ENCODE measurements at places on chromosomes 2 and 18. TPM values are rescaled to one million over a fixed set of nuclear protein-coding genes. Genes with fewer than 3 reads are reported as not detected.
A peak's percentile ranks its signal among the peaks of the same experiment; 100 is the strongest.

Gene NCKAP5
- 6.0 TPM for total RNA-seq

Gene DSEL
- total RNA-seq = 1.6 TPM

GRCh38 chr2:187377340-187377739 lies 70.7 kb downstream of the CALCRL start:
- no peak for DNase-seq

Gene ZNF804A
- not detected for total RNA-seq

Gene TANC1
- total RNA-seq = 59.7 TPM

Gene CD8B2
- not detected for total RNA-seq

DNA sequence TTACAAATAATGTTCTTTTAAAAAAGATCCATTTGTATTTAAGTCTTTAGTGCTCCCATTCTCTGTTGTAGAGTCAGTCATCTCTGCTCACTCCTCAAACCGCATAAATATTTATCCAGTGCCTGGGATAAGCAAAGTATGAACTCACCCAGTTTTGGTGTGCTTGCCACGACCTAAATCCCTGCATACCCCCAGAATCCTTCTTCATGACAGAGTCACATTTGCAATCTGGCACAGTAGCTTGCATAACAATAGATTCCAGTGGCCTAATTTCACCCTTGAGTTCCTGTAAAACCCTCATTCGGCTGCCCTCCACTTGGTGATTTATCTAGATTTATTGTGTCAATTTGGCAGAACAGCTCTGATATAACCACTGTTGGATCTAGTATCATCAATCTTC lies 92.9 kb downstream of the DTNA start:
- no peak for DNase-seq

Gene HPCAL1
- total RNA-seq = 29.4 TPM

GRCh38 chr2:63840081-63840784 lies 1.5 kb upstream of the UGP2 start:
- no peak for DNase-seq

DNA sequence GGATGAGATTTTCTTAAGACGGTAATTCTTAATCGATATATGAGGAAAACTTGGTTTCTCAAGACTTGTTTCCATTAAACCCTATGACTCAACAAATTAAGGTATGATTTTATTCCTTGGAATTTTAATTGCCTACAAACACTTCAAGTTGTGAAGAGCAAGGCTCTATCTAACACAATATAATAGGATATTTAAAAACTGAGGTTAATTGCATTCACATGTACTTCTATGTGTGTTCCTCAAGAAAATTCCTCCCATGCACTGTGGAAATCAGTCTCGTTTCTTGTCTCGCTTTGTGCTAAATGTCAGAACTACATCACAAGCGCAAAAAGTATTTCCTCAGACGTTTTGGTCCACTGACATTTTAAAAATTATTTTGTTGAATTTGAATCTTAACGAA lies 109.6 kb upstream of the UNC80 start:
- DNase-seq = no peak

Gene ESPNL
- total RNA-seq = not detected

Gene TWIST2
- 2.7 TPM for total RNA-seq

Gene TUBA3E
- total RNA-seq = 47.1 TPM

GRCh38 chr2:78908973-78909372 lies 116.5 kb upstream of the REG3G start:
- DNase-seq = no peak

Gene CNTNAP5
- not detected for total RNA-seq

DNA sequence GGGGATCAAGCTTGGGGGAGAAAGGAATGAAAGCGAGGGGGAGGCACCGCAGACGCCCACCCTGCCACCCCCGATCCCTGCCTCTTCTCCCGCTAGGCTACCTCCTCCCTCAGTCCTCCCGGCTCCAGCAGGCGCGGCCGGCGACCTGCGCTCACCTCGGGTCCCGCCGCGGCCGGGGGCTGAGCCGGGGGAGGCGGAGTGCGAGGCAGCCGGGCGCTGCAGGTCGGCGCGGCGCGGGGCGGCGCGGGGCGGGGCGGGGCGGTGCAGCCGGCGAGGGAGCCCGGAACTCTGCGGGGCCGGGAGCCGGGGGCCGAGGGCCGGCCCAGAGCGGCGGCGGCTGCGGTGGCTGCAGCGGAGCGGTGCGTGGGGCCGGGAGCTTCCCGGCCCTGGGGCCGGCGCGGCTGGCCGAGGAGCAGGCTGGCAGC lies 477 bp downstream of the ACVR1 start:
- DNase-seq = peak; percentile 67

Gene ATIC
- 47.1 TPM for total RNA-seq

Gene PSMA8
- total RNA-seq = not detected

DNA sequence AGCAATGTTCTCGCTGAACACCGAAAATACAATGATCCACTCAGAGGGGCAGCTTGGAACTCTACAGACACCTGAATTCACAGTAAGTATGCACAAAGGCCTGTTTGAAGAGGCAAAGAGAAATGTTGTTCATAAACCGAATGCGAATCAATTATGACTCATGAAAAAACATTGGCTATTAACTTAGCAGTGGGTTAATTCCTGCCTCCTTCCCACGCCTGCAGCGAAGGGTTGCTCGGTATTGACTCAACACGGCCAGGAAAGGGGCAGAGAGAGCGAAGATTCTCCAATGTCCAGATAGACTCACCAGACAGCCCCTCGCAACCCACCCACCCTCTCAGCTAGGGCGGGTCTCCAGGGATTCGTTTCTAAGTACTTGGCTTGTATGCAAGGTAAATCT lies 9.4 kb downstream of the CRACDL start:
- DNase-seq = no peak

DNA sequence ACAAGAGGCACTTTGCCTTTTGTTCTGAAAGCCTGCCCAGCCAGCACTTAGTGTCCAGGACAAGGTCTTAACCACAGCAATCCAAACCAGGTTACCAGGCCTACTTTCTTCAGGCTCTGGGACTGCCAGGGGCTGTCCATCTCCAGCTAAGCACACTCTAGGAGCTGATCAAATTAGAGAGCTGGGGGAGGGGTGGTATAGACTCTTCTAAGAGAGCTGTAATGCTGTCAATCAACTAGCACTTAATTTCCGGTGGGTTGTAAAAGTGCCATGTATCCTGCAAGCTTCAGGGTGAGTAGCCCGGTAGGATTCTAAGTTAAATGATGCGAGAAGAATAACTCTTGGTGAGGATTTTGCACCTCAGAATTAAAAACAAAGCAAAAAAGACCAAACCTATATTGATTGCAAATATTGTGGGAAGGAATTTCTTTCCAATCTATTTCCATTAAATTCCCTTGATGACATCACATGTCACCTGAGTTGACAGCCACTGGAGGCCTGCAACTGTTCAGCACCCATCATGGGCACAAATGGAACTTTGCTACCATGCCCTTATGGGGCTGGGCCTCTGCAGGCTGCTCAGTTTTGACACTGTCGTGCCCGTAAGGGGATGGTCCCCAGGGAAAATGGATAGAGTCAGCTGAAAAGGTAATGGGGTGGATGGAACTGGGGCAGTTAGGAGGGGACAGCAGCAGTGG lies 8.7 kb upstream of the COX7A2L start:
- DNase-seq = no peak

GRCh38 chr2:126650994-126651393 lies 5.0 kb upstream of the GYPC start:
- no peak for DNase-seq

- DNase-seq = no peak
Observed at GRCh38 chr2:188922191-188922590, 52.0 kb upstream of the COL3A1 start.

DNA sequence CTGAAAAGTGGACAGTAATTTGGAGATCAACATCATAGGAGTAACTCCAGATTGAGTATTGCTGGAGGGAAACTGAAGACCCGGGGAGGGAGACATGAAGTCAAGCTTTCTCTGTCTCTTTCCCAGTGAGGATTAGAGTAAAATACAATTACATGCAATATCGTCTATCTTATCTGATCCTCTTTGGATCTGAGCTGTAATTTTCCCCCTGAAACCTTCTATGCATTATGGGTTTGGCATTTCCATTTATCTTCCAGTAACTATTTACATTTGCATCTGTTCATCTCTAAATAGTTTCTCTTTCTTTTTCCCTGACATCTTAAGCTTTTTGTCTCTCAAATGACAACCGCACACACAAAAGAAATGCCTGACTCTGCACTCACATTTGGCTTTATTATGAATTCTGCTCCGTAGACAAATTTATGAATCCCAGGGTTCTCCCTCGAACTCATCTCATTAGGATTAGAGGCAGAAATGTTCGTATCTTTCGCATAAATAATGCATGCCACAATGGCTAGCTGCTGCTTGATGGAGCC lies 113.1 kb downstream of the SPP2 start:
- no peak for DNase-seq

DNA sequence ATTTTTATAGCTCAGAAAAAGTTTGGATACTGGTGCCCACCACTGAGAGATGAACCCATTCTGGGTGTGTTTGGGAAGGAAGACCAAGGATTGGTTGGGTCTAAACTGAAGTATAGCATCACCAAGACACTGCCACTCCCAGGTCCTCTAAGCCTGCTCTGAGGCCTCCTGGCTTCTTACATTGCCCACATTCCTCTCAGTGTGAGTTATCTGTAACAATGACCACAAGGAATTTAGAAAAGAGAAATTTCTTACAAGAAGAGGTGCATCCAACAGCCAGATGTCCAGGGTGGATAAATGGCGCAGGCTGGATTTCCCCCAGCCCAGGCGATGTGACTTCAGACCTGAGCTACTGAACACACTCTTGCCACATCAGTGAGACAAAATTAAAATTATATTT lies 1.6 kb upstream of the GPR45 start:
- no peak for DNase-seq

- DNase-seq = no peak
Observed at GRCh38 chr2:127225186-127225960, 5.3 kb upstream of the CYP27C1 start.

- DNase-seq = no peak
Observed at GRCh38 chr18:34039201-34039600, 185.5 kb downstream of the NOL4 start.

Gene GALNT14
- 0.14 TPM for total RNA-seq

- DNase-seq = no peak
Observed at GRCh38 chr2:172200495-172201085, 97.9 kb upstream of the DLX2 start.

Gene GBX2
- total RNA-seq = not detected

- peak; percentile 86 for DNase-seq
Observed at GRCh38 chr2:10844097-10844496, 31.5 kb upstream of the PDIA6 start.

- DNase-seq = no peak
Observed at GRCh38 chr18:74610051-74610615, 12.5 kb downstream of the ZNF407 start.

Gene UGT1A8
- total RNA-seq = not detected

Gene KIF5C
- total RNA-seq = 0.47 TPM

GRCh38 chr2:9285385-9285920 lies 78.8 kb downstream of the ASAP2 start:
- no peak for DNase-seq

GRCh38 chr18:39788383-39788782 lies 2166.7 kb upstream of the PIK3C3 start:
- DNase-seq = no peak

DNA sequence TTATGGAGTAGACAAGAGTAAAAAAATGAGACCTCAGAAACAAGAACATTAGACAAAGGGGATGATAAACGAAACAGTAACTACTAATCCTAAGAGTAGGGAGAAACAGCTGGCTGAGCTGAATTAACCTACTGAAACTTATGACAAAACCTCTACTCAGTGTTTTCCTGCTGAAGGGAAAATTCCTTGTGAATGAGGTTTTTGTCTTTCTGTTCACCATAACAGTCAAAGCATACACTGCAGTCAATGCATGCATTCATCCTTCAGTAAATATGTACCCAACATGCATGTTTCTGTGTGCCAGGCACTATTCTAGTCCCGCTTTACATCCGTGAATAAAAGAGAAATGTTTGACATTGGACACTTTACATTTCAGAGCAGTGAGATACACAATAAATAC lies 805.6 kb upstream of the KLHL29 start:
- no peak for DNase-seq

Gene ANXA4
- total RNA-seq = 30.6 TPM

- DNase-seq = peak; percentile 45
Observed at GRCh38 chr2:111618226-111618977, 265.6 kb downstream of the ANAPC1 start.

DNA sequence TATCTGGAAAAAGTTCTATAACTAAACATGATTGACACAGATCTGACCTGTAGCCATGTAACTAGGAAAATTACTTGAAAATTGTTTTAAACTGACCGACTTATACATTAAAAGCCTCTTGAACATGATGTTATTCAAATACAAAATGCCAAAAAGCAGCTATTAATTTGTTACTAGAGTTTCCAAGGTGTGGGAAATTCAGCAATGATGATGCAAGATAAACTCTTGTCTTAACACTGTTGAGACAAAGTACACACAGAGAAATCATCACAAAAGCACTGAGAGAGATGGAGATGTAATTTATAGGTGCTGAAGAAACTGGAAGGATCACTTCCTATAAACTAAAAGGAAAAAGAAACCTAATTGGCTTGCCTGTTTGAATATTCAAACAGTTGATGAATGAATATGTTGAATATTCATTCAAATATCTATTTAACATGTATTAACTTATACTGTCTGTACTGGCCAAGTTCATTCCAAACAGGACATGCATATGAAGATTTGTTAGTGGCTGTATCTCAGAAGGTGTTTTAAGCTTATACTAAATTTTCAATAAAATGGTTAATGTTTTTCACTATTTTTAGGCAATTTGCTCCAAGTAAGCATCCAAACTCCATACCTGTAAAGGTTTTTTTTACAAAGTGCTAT lies 34.6 kb upstream of the WDR75 start:
- DNase-seq = no peak

Gene CCDC178
- total RNA-seq = 0.27 TPM

Gene MSTN
- total RNA-seq = not detected

Gene ST8SIA5
- total RNA-seq = 6.2 TPM

Gene SCN3A
- total RNA-seq = 0.99 TPM

GRCh38 chr2:70475266-70475665 lies 78.4 kb downstream of the TGFA start:
- no peak for DNase-seq

DNA sequence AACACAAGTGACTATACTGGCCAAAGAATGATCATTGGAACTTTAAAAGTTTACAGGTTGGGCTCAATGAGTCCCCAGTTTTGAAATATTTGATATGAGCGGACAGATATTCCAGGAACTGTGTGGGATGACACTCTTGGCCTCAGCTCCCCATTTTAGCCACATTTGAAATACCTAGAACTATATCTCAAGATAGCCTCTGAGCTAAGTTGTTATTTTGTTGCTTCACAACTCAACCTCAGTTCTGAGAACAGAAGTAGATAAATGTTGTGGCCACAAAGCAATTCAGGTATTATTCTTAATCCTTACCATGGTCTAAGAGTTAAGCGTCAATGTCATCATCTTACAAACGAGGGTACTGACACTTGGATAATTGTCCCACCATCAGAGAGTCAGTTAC lies 172.2 kb upstream of the SETBP1 start:
- DNase-seq = no peak

Gene SERPINB5
- total RNA-seq = not detected

- DNase-seq = no peak
Observed at GRCh38 chr2:47437287-47437686, 34.3 kb downstream of the MSH2 start.

Gene PIEZO2
- total RNA-seq = 0.33 TPM

GRCh38 chr2:232757905-232758304 lies 18.5 kb downstream of the KCNJ13 start:
- DNase-seq = no peak

Data from left ventricle myocardium inferior (tissue), 1 donor.